ENCODE measurements at places on chromosomes 13 and 19. TPM values are rescaled to one million over a fixed set of nuclear protein-coding genes. Genes with fewer than 3 reads are reported as not detected.
A peak's percentile ranks its signal among the peaks of the same experiment; 100 is the strongest.

GRCh38 chr13:107778094-107778493 lies 437.2 kb downstream of the LIG4 start:
- DNase-seq = no peak

DNA sequence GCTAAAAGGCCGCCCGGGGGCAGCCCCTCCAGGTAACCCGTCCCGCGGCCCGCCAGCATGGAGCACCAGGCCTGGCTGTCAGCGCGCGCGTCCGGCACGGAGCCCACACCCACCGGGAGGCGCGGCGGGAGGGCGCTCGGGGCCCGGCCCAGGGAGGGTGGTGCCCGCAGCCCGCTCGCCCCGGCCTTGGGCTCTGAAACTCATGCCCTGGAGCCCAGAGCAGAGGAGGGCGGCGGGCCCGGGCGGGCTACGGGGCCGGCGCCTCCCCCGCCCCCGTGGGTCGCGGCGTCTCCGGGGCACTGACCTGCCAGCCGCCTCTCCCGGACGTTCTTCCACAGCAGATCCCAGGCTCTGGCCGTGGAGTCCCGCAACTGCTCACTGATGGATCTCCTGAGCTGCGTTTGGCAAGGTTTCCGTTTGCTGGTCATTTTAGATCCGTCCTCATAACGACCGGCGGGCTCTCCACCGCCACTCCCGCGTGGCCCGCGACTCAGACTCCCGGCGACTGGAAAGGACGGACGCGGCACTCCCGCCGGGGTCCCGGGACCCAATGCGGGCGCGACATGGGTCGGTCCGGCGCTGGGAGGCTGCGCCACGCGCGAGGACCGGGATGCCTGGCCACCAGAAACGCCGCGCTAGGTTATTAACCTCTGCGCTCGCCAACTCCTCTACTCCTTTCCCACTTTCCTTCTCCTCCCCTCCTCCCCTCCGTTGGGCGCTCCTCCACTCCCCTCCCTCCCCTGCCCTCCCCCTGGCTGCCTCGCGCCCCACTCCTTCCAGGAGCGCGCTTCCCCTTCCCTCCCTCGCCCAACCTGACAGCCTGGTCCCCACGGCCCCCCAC lies 64.7 kb upstream of the STARD13 start:
- DNase-seq = peak; percentile 46

- no peak for DNase-seq
Measured at GRCh38 chr19:47549261-47549862, 23.6 kb downstream of the ZNF541 start.

DNA sequence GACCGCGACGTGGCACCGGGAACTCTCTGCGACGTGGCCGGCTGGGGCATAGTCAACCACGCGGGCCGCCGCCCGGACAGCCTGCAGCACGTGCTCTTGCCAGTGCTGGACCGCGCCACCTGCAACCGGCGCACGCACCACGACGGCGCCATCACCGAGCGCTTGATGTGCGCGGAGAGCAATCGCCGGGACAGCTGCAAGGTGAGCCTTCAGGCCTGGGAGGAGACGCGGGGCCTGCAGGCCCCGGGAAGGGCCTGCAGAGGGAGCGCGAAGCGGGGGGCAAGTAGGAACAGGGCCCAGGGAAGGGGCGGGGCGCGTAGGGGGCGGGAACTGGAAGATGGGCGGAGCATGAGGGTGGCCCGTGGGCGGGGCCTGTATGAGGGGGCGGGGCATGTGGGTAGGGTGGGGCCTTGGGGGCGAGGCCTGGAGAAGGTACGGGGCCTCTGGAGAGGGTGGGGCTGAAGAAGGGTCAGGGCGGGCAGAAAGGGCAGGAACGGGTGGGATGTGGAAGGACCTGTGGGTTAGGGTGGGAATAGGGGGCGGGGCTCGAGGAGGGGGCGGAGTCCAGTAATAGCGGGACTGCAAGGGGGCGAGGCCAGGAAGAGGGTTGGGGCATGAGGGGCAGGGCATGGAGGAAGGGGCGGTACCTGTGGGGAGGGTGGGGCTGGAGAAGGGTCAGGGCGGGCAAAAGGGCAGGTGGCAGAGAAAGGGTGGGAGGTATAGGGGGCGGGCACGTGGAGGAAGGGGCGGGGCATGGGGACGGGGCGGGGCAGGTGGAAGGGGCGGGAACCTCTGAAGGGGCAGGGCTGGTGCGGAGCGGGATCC lies 2.5 kb downstream of the CFD start:
- DNase-seq = no peak

DNA sequence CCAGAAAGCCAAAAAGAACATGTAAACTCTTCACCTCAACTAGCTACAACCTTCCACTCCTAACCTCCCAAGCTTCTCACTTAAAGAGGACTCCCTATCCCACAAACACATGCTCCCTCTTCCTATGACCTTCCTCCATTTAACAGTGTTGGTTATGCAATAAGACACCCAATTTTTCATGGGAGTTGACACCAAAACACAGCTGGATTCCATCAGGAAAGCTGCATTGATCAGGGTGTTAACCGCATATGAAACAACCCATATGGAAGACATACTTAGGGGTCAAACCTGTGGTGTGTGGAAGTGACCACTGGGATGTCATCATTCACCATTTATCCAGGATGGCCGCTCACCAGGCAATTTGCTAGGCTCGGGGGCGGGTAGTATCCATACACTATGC lies 21.9 kb downstream of the ZNF473 start:
- DNase-seq = no peak

- DNase-seq = peak; percentile 56
Measured at GRCh38 chr13:101673360-101674105, 221.1 kb downstream of the ITGBL1 start.

The RASGRP4 gene
- not detected for total RNA-seq

The CCDC194 gene
- total RNA-seq = not detected

The ZNF649 gene
- 7.8 TPM for total RNA-seq

The ONECUT3 gene
- total RNA-seq = not detected

Measured in RPMI7951 (cell line).